Stimulated activated CD4-positive, alpha-beta T cell treated with anti-CD3 and anti-CD28 coated beads, TNF-alpha, amount 100 ng/mL, for 1 hour (primary cell): ENCODE measurements at places on chromosomes 1 and 21.

DNA sequence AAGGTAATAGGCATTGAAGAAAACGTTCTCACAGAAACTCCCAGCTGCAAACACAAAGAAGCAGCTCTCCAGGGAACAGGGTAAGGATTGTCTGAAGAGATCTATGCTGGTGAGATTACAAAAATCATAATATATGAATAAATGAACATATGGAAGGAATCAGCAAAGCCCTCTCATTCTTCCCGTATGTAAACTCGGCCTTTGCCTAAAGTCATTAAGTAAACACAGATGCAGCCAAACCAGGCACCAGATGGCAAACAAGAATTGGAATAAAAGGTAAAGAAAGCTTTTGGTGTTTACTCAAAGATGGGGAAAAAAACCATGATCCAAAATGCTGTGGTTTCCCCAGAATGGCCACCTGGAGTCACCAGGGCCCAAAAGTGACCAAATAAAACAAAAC is 76.6 kb upstream of the HOOK1 start:
- no peak for DNase-seq

DNA sequence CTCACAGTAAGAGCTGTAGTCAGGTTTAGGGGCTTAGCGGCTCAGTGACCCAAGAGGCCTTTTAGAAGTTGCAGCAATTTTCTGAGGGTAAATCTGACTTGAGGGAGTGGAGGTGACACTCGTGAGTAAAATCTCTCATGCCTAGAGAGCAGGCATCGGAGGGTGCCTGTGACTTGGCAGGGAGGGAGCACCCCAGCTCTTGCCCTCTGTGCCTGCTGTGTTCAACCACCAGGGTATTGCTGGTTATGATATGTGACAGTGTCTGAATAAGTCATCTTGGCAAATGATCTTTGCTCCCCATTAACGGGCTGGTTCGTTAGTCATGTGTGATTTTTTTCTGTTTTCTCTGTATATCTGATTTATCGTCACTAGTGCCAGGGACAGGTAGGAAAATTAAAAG is 5.9 kb downstream of the MAN1C1 start:
- no peak for DNase-seq

GRCh38 chr1:178358456-178358855 is 138.3 kb downstream of the CLEC20A start:
- no peak for DNase-seq

DNA sequence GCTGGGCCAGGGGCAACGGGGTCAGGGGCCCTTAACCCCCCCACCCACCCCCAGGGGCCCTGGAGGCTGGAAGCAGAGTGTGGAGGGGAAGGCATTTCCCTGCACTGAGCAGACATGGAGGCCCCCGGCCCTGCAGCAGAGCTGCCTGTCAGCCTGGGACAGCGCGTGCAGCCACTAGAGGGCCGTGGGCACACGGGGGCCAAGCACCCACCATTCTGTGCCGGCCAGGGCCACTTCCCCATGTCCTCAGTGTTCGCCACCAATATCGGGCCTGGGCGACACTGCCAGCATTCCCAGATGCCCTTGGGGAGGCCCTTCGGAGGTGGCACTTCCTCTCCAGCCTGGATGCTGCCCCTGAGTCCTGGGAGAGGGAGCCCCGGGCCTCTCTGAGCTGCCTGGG is 23.2 kb upstream of the ARHGEF16 start:
- DNase-seq = no peak

- DNase-seq = no peak
These were observed 259.9 kb downstream of the ZNF648 start for GRCh38 chr1:181801617-181802016.

GRCh38 chr1:209634005-209634737 is 18.1 kb downstream of the LAMB3 start:
- DNase-seq = no peak

- no peak for DNase-seq
These were observed 6.9 kb downstream of the HTR1D start for GRCh38 chr1:23210351-23210785.

DNA sequence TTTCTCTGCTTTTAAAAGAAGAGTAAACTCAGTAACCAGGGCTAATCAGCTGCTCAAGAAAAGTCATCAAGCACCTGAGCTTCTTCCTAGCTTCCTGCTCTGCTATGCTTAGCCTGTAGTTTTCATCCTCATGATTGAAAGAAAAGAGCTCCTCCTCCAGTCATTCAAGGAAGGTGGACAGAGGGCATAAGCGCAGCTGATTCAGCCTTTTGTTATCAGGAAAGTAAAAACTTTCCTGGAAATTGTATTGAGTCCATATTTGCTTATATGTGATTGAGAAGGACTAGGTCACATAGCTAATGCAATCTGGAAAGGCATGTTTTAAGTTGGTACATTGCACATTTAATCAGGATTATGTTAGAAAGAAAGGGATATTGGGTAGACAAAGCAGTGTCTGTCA is 8.5 kb upstream of the BACH1 start:
- DNase-seq = no peak

- DNase-seq = no peak
These were observed 57.6 kb upstream of the CRB1 start for GRCh38 chr1:197210426-197210825.

DNA sequence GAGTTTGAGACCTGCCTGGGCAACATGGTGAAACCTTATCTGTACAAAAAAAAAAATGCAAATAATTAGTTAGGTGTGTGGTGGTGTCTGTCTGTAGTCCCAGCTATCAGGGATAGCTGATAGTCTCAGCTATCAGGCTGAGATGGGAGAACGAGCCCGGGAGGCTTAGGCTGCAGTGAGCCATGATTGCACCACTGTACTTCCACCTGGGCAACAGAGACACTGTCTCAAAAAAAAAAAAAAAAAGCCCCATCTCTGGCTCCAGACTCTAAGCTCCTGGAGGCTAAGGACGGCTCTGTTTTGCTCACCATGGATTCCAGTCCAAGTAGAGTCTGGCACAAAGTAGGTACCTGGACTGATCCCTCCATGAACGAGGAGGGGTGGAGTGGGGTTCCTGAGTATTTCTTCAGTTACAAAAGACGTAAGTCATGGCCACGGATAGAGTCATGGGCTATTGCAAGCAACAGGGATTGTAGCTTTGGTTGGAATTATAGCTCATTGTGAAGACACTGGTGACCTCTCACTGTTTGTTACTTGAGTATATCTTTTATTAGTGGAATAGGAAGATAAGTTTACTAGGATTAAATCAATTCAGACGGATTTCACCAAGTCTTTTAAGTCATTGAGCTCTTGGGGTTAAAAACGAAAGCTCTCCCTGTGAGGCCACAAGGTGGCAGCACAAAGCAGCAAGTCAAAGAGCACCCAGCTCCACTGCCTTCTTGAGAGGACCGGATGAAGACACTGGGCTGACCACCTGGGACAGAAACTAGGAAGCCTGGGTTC is 35.6 kb upstream of the TMEM61 start:
- DNase-seq = peak; percentile 4

DNA sequence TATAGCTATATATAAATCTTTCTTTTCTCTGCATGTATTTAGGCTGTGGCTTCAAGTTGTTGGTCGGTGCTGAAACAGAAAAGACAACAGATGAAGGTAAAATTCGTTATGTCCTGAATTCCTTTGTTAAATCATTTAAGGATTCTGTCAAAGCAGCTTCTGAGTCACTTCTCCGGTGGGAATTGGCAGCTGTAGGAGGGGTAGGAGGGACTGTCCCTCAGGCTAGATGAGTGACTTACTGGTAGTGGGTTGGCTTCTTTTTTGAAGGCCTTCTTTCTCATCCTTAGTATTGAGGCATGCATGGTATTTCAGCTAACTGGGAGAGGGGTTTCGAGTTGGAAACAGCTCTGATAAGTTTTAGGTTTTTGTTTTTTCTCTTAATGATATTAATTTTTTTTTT is 22.1 kb upstream of the NEXN start:
- no peak for DNase-seq

DNA sequence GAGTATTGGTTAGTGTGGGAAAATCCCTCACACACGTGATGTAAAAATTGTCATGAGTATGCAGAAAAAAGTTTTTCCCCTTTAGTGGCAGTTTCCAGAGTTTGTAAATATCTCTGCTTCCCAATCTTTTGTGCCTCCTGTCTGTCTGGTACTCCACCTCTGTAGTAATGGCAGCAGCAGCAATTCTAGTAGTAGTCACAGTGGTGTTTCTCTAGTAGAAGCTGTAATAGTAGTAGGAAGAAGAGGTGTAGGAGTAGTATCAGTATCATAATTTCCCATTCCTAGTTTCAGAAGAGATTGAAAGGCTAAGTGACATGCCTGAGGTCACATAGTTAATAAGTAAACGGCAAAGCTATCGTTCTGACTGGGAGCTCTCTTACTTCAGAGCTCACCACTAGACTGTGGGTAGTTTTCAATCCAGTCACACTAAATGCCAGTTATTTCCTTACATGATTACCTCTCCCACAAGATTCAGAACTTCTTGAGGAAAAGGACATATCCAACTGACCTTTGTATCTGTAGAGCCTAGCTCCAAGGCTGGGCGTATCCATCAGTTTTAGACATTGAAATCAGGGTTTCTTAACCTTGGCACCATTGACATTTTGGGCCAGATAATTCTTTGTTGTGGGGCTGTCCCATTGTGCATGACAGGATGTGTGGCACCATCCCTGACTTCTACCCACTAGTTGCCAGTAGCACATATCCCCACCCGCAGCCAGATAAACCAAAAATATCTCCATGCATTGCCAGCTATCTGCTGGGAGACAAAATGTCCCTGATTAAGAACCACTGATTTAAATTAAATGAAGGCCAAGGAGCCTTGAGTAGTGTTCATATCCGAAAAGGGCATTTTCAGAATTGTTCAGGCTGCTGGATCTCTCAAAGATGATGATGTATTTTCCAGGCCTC is 135.9 kb downstream of the FGGY start:
- DNase-seq = no peak

GRCh38 chr1:110916669-110917306 is 43.8 kb downstream of the CD53 start:
- DNase-seq = no peak

DNA sequence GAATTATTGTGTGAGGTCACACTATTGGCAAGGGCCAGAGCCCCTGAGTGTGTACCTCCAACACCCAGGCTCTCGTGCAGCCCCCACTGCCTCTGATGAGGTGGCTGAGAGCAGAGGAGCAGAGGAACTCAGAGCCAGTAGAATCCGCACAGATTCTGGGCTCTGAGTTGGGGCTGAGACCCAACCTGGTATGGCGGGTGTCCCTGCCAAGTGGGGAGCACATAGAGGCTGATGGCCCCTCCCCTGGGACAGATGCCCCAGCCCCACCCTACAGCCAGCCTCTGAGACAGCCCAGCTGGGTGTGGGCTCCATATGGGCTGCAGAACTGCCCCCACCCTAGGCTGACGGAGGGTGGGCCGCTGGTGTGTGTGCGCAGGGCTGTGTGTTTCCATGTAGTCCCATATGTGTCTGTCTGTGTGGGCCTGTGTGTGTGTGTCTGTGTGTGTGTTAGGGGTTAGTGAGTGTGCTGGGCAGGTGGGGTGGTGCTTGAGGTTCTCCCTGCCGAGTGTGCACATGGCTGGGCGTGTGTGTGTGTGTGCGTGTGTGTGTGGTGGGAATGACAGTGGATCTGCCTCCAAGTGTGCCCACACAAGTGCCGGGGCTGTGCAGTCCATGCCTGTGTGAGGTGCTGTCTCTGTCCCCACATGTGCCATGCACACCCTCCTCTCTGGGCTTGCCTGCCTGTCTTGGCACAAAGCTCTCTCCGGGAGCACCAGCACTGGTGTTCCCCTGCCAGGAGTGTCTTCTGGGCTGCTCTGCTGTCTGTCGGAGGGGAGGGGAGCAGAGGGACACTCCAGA is 24.4 kb downstream of the FOXO6 start:
- no peak for DNase-seq

- no peak for DNase-seq
These were observed 98.1 kb upstream of the NFIA start for GRCh38 chr1:60984062-60984799.

DNA sequence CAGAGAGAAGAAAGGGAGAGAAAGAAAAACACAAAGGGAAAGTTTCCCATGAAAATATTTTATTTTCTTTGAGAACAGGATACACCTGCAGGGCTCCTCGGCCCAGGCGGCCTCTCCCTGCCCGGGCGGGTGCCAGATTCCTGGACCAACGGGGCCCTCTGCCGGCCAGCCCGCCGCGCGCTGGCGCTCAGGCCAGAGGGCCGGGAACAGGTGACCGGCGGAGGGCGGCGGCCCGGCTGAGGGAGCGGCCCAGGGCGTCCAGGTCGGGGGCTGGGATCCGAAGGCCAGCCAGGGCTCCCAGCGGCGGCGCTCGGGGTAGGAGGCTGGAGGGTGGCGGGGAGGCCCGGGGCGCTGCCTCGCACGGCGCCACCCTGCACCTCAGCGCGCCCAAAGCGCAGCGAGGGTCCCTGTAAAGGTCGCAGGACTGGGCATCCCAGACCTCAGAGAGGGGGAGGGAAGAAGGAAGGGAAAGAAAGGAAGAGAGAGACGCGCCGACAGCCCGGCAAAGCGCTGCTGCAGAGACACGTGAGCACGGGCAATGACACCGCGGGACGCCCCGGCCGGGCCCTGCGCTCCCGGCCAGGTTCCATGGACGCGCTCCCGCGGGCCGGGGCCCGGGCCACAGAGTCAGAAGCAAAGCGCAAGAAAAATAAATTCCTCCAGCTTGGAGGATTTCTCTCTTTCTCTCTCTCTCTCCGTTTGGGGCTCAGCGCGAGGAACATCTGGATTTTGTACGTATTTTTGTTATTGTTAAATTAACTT is 927 bp downstream of the WNT9A start:
- DNase-seq = no peak

GRCh38 chr1:72412286-72412685 is 129.9 kb upstream of the NEGR1 start:
- no peak for DNase-seq

GRCh38 chr1:159786966-159787365 is 6.2 kb downstream of the DUSP23 start:
- DNase-seq = no peak

DNA sequence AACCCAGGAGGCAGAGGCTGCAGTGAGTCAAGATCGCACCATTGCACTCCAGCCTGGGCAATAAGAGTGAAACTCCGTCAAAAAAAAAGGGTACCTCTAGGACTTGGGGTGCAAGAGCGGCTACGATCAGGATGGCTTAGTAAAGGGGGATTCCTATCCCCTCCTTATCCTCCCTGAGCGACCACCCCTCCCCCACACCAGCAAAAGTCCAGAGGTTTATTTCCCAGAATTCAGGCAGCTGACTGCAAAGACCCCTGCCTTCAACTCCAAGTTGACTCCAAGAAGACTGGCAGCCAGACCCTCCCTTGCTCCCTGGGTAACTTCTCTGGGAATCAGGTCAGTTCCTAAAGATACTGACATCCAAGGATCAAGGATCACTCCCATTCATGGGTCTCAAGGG is 12.4 kb upstream of the PRDM16 start:
- no peak for DNase-seq

- no peak for DNase-seq
These were observed 934 bp downstream of the ASPM start for GRCh38 chr1:197145446-197146024.
